ENCODE measurements at places on chromosomes 4 and X.

GRCh38 chrX:123990169-123990568, 28.7 kb downstream of the STAG2 start:
- no peak for DNase-seq

DNA sequence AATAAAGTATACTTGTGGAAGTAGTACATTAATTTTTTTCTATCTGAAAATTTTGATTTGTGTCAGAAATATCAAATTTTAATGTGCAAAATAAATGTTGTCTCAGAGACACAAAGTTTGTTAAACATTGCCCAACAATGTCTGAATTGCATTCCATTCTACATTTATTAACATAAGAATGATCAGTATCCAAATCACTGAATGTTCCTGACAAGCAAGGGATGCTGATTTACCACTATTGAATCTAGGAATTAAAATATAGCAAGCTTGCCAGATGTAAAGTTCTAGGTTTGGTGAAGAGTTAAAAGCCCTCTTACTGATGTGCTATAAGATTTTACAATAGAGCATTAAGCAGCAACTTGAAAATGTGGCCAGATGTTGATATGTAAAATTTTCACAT, 489.2 kb upstream of the CTSO start:
- no peak for DNase-seq

DNA sequence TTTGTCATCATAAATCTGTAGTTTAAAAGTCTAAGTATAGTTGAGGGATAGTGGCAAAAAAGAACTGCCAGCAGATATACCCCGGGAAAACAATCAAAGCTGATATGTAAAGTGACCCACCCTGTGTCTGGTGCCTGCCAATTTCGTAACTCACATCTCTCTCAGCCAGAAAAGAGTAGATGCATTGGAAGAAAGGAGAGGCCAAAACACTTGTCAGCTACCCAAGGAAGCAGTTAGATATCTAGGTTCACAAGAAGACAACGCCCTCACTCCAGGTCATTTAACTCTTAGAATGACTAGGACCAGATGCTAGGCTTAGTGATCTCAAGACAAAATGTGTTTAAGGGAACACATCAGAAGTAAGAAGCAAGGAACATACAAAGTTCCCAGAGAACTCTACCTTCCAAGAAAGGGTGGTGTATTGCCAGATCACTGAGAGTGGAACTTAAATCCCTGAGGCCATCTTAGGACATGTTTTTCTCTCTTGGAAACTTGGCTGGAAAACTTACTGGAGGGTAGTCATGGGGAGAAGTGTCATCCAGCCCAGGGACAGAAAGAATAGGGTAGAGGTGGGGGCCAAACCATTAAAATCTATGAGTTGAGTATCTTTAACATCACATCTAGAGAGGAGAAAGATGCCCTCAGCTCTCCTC, 125.9 kb downstream of the SHISA3 start:
- no peak for DNase-seq

DNA sequence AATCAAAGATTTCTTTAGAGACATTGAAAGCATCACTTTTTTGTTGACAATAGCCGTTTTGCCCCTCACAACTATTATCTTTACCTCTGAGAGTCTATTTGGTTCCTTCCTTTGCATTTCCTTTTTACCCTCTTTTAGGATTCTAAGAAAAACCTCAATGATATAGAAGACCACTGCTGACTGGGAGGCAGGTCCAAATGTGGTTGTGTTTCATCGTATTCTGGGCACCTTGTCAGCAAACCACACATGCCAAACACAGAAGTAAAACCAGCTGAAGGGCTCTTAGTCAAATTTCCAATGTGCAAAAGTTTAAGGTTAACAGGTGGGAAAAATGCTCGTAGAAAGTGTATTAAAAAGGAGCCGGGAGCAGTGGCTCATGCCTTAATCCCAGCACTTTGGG, 5.1 kb upstream of the PRMT9 start:
- DNase-seq: no peak

GRCh38 chrX:41445171-41445570, 2.0 kb upstream of the NYX start:
- no peak for DNase-seq

DNA sequence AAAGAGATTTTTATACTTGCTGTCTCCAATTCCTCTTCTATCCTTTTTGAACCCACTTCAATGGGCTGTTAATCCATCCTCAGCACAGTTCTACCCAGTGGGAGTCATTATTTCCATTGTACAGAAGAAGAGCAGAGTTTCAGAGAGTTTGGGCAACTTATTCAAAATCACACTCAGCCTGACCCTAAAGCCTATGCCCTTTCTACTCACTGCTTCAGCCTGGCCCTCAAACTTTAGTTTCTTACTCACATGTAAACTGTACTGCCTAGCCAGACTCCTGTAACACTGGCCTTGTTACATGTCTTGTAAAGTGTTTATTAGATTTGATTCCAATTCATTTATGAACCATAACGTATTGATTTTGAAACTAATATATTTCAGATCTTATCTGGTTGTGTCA, 25.1 kb upstream of the USO1 start:
- no peak for DNase-seq

- no peak for DNase-seq
These were observed 133.9 kb downstream of the CBR4 start for GRCh38 chr4:168876106-168876505.

GRCh38 chr4:86026720-86027119, 333.1 kb downstream of the MAPK10 start:
- no peak for DNase-seq

DNA sequence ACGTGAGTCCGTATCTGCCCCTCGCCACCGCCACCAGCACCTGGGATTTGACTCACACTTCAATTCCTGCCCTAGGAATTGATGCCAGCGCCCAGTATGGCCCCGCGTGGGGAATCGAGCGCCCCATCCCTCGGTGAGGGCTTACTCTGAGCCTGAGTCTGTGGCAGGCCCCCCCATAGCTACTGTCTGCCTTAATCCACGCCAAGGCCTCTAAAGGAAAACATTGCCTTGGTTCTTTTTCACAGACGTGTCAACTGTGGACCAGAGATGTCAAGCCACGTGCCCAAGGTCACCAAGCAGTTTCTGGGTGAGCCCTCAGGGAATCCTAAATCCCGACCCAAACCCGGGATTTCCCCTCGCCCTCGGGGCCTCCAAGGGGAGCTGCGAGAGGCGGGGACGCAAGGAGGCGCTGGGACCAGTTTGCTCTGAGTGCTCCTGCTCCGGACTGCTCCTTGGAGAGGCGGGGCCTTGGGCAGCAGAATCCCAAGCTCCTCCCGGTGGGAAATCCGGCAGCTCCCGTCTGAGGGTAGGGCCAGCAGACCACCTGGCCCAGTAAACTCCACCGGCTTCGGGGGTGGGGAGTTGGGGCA, 12.9 kb downstream of the MSX1 start:
- no peak for DNase-seq

DNA sequence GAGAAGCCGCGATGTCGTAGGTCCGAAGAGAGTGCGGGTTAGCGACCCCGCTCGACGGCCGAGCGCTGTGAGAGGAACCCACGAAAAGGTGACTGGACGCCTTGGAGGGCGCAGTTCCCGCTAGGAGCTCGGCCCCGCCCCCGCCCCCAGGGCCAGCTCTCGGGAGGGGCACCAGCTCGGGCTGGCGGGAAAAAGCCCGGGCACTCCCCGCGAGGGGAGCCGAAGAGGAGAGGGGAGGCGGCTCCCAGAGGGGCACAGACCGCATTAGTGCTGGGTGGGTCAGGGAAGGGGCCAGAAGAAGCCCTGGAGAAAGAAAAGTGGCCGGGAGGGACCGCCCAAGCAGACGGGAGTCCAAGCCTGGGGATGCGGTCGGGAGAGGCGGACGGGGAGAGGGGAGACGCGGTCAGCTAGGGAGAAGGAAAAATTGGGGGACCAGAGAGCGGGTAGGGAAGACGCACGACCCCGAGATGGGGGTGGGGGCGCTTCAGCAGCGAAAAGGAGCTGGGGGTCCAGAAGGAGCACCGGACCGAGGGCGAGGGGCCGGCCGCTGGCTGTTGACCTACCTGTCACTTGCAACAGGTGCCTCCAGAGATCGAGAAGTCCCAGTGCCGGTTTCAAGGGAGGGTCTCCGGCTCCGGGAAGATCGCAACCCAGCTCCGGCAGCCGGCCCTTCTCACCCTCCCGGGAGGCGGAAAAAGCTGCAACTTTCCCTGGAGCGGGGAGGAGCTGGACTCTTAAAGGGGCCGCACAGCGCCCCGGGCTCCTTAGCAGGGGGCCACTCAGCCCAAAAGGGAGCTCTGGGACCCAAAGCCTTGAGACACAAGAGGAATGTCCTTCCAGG, at the start of gene SYTL4:
Gene SYTL4 (minus strand): TSS at position 681 of the 841 bp plus-strand sequence. CDS start 30,084 bp downstream, outside the sequence.
- DNase-seq: no peak

- no peak for DNase-seq
These were observed 209.9 kb downstream of the PARM1 start for GRCh38 chr4:75142850-75143249.

GRCh38 chr4:54637325-54637724, 20.4 kb upstream of the KIT start:
- no peak for DNase-seq
